ENCODE measurements at places on chromosomes 12 and 14.

- no peak for DNase-seq
These were observed 142.5 kb downstream of the SAMD4A start for GRCh38 chr14:54709444-54709843.

DNA sequence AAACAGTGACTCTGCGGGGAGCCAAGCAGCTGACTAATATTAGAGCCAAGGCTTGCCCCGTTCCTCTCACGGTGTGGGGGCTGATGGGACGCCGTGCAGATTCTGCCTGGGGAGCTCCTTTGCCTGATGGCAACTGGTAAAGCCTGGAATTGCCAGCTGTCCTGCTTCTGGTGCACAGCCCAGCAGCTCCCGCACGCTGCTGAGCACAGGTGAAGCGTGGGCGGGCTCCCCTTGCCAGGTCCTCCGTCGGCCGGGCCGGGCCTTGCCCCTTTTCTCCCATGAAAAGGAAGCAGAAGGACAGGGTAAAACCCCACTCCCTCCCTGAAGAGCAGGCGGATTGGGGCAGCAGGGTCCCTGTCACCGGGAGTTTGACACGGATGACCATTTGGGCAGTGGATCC is 79.0 kb downstream of the WDR20 start:
- DNase-seq: no peak

GRCh38 chr14:67373347-67373746 is 13.2 kb downstream of the EIF2S1 start:
- DNase-seq: no peak

- DNase-seq: no peak
These were observed 20.4 kb upstream of the GPATCH2L start for GRCh38 chr14:76131071-76131965.

DNA sequence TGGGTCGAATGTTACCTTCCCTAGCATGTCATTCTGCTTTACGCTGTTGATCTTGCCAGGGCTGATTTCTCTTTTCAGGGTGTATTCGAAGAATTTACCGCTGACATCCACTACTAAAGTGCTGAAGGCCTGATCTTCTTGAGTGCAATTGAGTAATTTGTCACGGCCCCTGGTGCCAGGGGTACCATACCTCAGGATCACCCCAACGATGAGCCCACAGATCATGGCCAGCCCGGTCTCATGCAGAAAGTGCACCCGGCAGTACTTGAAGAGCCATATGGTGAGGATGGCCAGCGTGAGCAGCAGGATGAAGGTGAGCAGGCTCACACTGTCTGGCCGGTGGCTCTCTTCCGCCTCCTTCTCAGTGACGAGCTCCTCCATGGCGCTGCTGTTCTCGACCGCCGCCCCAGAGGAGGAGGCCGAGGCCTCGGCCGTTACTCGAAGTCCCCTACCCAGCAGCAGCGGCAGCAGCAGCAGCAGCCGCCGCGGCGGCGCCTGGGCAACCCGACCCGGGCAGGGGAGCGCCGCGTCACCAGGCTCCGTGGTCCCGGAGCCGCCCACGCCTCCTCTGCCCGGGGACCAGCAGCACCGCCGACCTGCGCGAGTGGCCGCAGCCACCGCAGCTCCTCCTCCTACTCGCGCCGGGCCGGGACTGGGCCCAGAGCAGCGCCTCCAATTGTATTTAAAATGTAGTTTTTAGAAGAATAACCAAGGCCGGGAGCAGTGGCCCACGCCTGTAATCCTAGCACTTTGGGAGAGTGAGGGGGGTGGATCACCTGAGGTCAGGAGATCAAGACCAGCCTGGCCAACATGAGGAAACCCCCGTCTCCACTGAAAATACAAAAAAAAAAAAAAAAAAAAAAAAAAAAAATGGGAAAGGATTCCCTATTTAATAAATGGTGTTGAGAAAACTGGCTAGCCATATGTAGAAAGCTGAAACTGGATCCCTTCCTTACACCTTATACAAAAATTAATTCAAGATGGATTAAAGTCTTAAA is 58.5 kb upstream of the TMPO start:
- peak; percentile 13 for DNase-seq

DNA sequence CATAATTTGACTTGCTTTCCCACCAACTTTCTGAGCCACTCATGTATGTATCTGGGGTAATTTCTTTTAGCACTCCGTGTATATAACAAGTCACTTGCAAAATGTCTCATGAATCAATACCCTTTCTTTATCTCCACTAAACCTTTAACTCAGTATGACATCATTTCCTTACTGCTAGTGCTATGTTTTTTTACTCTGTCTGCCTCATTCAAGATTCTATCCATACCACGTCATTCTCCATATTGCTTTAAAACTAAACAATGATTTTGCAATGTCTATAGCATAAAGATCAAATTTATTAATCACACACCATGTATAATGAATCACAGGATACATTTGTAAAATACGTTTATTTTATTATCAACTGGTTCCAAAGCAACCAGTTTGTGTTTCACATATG is 178.2 kb downstream of the PIK3C2G start:
- no peak for DNase-seq

- DNase-seq: no peak
These were observed 1.2 kb upstream of the HIGD1C start for GRCh38 chr12:50951112-50951511.

- no peak for DNase-seq
These were observed 88.4 kb downstream of the PRKCH start for GRCh38 chr14:61409782-61410181.

- DNase-seq: no peak
These were observed 36.8 kb downstream of the IL31 start for GRCh38 chr12:122137229-122137628.

DNA sequence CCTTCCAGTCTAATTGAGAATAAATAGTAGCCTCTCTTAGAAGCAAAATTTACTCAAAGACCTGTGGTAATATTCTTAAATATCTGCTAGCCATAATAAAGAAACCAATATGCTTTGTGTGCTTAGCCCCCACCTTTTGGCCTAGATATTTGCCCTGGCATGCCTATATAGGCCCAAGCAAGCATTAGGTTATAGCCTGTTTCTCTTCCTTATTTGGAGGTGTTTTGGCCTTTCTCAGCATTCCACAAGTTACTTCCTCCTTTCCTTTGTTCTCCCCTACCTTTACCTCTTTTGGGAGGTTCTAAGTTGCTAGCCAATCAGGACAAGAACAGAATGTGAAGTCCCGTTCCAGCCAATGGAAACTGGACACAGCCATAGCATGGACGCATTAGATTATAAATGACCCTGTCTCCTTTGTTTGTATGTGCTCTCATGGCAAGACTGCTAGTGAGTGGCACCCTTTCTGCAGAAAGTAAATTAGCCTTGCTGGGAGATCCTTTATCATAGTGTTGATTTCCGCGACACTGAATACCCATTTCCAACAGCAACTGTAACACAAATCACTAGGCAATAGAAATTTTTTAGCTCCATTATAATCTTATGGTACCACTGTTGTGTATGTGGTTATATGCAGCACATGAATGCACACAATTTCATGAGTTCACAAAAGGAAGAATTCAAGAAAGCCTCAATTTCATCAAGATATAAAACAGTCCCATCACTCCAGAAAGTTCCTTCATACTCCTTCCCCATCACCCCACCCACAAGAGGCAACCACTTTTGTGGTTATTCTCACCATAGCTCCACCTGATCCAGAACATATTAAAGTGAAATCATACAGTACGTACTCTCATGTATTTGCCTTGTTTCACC is 37.6 kb downstream of the CEP83 start:
- no peak for DNase-seq

DNA sequence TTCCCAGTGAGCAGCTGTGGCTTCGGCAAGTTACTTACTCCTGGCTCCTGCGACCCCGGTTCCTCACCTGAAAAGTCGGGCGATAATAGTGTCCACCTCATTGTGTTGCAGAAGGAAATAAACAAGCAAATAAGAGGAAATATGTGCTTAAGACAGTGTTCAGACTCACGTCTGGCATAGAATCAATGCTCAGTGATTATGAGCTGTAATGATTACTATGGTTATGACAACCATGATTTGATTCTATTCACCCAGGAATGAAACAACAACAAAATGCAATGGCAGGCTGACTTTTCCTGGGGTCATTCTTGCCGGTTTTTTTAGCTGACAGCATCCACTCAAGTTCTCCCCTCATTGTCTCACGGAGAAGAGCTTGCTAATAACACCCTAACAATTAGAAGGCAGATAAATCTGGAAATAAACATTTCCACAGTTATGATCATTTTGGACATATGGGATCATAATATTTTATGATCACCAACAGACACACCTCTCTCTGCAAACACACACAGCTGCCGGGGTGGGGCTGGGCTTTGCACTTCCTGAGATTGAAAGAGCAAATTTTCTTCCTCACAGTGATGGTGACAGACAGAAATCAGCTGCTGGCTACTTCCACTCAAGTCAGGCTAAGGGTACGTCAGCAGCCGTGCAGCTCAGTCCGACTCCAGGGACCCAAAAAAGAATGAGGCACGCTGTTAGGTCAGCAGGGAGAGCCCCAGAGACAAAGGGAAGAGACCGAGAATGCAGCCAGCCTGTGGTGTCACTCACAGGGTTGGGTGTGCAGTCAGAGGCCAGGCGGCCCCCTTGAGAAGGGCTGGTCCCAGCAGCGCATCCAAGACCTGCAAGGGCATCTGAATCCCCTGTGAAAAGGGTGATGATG is 158.0 kb downstream of the RIMBP2 start:
- DNase-seq: no peak

DNA sequence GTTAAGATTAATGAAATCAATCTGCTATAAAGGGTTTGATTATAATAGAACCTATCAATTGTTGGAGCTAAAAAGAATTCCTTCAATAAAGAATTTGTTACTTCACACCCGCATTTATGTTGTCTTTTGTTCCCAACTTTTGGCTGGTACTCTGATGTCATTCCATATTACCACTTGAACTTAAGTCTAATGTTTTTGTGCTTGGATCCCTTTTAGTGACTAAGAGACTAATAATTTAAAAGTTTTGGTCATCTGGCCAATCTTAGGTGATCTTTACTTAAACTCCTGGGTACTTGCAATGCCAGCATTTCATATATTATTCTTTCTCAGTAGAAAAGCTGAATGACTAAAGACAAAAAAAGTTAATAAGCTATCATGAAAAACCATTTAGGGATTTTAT is 113.0 kb downstream of the TMEM30B start:
- DNase-seq: no peak
